Activated T-helper 2 cell treated with anti-CD3 and anti-CD28 coated beads, Interferon-gamma antibody, Interleukin-2, Interleukin-4, amounts not matched to agents 10 μg/mL and 5 μg/mL and 100 μg/mL, durations not matched to agents 14 hours and 24 hours and 36 hours (primary cell): ENCODE measurements at places on chromosomes 6 and 20.

GRCh38 chr6:93219447-93219846 lies 199.9 kb downstream of the EPHA7 start:
- no peak for DNase-seq

GRCh38 chr6:17331238-17331637 lies 50.1 kb downstream of the RBM24 start:
- DNase-seq: no peak

- no peak for DNase-seq
Observed at GRCh38 chr6:119966484-119966883, 616.9 kb upstream of the MAN1A1 start.

- DNase-seq: no peak
Observed at GRCh38 chr6:27293436-27294098, 18.5 kb downstream of the POM121L2 start.

- DNase-seq: no peak
Observed at GRCh38 chr20:11302436-11302835, 615.3 kb upstream of the BTBD3 start.

GRCh38 chr20:25360631-25361286 lies 29.9 kb downstream of the ABHD12 start:
- no peak for DNase-seq

DNA sequence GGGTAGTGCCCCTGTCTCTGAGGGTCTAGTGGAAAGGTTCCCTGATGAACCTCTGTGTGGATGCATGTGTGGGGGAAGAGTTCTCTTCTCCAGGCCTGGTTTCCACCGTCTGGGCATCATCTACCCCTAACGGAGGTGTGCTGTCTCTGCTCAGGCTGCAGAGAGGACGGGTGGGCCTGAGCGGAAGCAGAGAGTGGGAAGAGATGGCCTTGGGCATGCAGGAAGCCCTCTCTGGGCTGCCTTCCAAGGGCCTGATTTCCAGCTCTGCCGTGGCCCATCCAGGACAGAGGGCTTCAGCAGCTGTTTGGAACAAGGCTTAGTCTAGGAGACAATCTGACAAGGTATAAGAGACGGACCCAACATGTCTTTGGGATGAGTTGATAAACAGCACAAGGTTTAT lies 220.1 kb upstream of the DTNBP1 start:
- no peak for DNase-seq
